ENCODE measurements at places on chromosomes 12 and 14. TPM values are rescaled to one million over a fixed set of nuclear protein-coding genes. Genes with fewer than 3 reads are reported as not detected.

VTI1B gene
- 110 TPM for total RNA-seq

MTRFR gene
- total RNA-seq: 17.8 TPM

NYNRIN gene
- 12.1 TPM for total RNA-seq

ADAM21 gene
- 0.13 TPM for total RNA-seq

TAS2R30 gene
- total RNA-seq: 4.0 TPM

SLC5A8 gene
- total RNA-seq: 1.6 TPM

CISTR gene
- total RNA-seq: not detected

HOXC13 gene
- not detected for total RNA-seq

FOXA1 gene
- total RNA-seq: not detected

RAB2B gene
- 22.7 TPM for total RNA-seq

IL22 gene
- not detected for total RNA-seq

EXD2 gene
- total RNA-seq: 24.5 TPM

OTOGL gene
- 0.47 TPM for total RNA-seq

WNT1 gene
- total RNA-seq: not detected

PZP gene
- total RNA-seq: 0.31 TPM

RAD51AP1 gene
- total RNA-seq: 2.9 TPM

KANSL2 gene
- total RNA-seq: 32.2 TPM

KRT3 gene
- total RNA-seq: not detected

TAS2R42 gene
- not detected for total RNA-seq

C12orf60 gene
- total RNA-seq: 2.0 TPM

FOXG1 gene
- total RNA-seq: not detected

CGRRF1 gene
- total RNA-seq: 19.6 TPM

Measured in kidney (tissue), 22 donors.